Effector memory CD4-positive, alpha-beta T cell (primary cell): ENCODE measurements at places on chromosomes 1 and 21.

DNA sequence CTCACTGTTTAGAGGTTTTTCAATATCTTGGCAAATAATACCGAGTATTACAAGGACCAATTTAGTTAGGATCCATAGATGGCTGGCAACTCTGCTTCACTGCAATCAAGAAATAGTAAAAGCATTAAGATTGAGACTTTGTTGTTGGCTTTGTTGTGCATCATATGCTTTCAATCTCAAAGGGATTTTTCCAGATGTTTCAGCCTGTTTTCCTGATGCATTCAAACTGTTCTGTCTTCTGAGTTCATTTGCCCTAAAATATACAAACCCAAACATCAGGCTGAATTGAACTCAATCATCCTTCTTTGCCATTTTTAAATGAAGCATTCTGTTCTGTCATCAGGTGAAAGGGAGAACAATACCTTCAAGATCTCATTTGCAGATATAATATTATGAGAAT, 248.7 kb downstream of the TTLL7 start:
- DNase-seq = no peak

GRCh38 chr1:161404051-161404597, 36.4 kb upstream of the CFAP126 start:
- DNase-seq = no peak

GRCh38 chr1:13714851-13715250, 14.9 kb downstream of the PRDM2 start:
- DNase-seq = no peak

- DNase-seq = no peak
Observed at GRCh38 chr1:119713749-119714456, 2.2 kb downstream of the PHGDH start.

- no peak for DNase-seq
Observed at GRCh38 chr1:93352376-93352775, 6.7 kb downstream of the DR1 start.
